ENCODE measurements at places on chromosomes 5 and 9.

DNA sequence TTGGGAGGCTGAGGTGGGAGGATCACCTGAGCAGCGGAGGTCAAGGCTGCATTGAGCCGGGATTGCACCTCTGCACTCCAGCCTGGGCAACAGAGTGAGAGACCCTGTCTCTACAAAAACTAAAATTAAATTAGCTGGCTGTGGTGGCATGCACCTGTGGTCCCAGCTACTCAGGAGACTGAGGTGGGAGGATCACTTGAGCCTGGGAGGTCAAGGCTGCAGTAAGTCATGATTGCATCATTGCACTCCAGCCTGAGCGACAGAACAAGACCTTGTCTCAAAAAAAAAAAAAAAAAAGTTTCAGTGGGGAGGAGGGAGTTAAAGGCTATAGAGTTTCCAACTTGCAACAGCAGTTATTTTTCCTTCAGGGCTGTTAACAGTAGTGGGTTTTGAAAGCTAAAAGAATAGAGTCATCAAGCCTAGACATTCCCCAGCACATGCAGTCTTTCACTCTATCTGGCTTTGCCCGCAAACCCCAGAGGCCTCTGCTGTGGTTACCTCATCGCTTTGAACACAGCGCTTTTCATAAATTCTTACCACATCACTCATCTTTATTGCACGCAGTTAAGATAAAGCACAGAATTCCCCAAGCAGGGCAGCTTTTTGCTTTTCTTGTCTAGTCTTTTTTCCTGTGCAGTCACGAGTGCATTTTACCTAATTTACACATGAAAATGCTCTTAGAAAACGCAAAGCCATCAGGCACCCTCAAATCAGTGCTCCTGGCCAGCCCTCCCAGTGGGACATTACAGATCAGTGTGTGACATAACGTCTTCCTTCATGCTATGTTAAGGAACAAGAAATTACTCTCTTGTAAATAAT lies 8.7 kb upstream of the SLC2A8 start:
- peak; percentile 88 for DNase-seq

DNA sequence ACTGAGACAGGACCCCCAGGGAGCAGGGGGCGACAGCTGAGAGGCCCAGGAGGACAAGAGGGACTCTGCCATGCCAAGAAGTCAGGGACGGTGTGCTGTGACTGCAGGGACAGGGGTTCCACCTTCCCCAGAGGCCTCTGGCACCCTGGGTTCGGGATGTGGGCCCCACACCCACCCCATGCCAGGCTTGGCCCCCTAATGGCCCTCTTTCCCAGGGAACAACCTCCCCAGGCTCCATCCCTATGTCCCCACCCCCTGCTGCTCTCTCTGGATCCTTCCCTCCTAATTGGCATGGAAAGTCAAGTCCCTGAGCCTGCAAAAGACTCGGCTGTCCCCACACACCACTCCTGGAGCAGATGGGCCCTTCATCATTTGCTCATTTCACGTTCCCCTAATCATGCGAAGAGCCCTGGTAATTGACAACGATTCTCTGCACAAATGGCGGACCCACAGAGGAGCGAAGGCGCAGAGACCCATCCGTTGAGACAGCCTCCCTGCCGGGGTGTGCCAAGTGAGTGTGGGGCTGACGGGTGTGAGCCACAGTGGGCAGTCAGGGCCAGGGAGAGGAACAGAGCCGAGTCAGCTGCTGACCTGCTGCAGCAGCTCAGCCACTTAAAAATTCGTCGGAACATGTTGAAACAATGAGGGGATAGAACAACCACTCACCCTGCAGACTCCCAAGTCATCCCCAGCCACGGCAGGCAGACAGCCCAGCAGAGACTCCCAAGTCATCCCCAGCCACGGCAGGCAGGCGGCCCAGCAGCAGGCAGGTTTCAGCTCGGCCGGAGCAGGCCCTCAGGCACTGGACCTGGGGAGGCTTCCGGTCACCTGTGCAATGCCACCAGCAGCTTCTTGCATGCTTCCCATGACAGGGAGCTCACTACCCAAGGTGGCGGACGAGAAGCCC lies 109.0 kb downstream of the VAV2 start:
- DNase-seq, result no peak

DNA sequence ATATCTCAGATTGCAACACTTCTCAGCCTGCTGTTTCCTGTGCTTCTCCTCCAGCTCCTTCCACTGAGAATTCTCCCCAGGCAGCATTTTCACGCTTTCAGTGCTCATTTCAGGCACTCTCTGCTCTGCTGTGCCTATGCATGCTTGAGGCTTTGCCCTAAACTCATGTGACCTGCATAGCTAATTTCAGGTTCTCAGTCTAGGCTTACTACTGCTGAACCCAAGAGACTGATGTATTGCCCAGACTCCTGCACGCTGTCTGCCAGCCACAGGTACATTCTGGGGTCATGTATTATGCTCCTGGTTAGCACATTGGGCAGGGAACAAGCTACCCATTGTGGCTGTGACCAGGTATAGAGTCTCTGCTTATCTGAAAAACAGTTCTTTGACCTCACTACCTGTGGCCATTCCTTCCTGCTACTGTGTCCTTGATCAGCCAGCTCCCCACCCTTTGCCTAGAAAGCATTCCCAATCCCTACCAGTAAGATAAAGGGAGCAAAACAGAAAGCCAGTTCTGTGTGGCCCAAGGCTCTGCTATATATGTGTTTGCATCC lies 34.7 kb downstream of the PIP5K1B start:
- DNase-seq, result no peak

DNA sequence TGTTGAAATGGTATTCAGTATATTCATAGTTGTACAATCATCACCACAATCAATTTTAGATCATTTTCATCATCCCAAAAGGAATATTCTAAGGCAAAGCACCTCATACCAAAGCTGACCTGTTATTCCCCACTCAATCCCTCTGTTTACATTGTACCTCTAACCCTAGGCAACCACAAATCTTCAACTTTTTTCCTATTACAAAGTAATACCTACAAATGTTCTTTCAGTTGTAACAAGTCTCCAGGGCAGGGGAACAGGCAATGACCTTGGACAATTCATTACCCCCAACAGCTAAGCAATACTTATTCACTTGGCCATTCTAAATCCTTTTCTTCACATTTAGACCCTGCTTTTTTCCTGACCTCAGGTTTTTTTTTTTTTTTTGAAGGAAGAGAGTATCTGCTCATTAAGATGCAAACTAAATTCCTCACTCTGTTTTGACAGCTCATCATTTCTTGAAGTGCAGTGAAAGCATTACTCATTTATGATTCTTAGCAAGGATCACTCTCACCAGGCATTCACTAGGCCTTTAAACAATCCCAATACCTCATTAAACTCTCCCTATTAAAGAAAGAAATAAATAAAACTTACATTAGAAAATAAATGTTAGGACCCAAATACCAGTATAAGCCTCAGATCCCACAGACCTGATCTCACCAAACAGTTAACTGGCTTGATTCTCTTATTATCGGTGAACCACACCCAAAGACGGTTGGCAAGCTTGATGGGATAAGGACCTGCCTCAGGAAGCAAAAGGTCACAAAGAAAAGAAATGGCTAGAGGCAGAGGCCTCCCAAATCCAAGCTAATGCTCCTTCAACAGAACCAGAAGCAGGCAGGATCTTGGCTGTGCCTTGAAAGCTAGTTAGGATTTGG lies 15.3 kb downstream of the MTMR12 start:
- no peak for DNase-seq

GRCh38 chr5:113909782-113910181 lies 396.3 kb downstream of the YTHDC2 start:
- DNase-seq, result no peak

- peak; percentile 96 for DNase-seq
These were observed 3.0 kb downstream of the GRK6 start for GRCh38 chr5:177429248-177430040.

DNA sequence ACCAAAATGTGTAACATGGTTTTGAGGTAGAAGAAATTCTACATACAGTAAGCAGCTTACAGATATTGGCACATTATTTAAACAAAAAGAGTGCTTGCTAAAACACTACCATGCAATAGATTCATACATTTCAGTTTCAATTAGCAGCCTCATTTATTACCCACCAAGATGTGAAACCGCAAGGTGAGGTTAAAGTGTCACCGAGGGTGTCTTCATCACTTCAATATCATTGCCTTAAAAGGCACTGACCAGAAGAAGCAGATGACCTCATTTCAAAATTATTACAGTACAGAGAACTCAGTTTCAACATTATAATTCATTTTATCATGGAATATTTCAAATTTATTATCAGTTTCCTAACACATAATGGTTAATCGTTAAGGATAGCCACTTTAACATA lies 302.2 kb downstream of the ISL1 start:
- no peak for DNase-seq

All from DND-41 (cell line).